Activated T-helper 1 cell treated with anti-CD3 and anti-CD28 coated beads, Interleukin-2, amount 50 U/mL, for 16 hours (primary cell): ENCODE measurements at places on chromosomes 2 and 18.

- no peak for DNase-seq
Observed at GRCh38 chr18:79413901-79414300, 18.2 kb downstream of the NFATC1 start.

- DNase-seq, result no peak
Observed at GRCh38 chr18:80238651-80239260, 8.6 kb downstream of the PARD6G start.

DNA sequence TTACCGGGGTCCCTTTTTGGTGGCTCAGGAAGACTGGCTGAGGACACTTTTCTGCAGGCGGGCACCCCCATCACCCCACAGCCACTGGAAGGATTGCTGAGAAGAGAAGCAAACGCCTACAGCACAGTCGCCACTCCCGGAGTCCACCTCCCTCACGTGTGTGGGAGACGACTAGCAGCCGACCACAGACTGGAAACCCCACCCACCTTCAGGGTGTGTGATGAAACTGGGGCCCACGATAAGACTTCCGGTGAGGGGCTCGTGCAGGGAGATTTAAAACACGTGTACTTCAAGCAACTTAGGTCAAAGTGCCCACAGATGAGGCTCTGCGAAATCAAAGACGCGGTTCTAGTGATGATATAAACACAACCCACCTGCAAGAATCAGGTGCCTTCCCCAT, 26.3 kb downstream of the MBP start:
- DNase-seq, result peak; percentile 48

DNA sequence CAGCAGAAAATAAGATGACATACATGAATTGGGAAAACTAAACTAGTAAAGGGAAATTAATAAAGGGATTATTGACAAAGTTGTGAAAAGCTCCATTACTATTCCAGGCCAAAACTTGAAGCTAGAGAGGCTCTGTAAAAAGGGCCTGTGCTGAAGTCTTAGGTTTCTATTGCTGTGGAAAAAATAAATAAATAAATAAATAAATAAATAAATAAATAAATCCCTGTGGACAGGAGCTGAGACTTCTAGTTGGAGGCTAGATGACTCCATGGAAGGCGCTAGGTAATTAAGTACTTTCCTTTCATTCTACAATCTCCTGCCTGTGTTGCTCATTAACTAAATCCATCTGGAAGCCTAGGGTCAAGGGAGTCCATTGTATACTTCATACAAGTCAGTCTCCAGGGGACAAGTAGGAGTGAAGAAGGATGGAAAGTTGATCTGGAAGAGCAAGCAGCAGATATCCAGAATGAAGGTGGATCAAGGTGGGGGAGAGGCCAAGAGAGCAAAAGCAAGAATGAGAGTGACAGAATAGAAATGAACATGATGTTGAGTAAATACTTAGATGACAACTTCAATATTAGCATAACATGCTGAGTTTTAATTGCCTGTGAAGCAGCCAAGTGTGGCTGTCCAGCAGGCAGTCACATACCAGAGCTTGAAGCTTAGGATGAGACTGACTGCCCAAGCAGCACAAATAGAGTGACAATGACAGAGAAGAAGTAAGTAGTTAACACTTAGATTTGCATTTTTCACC, 26.2 kb upstream of the CCNT2 start:
- no peak for DNase-seq

DNA sequence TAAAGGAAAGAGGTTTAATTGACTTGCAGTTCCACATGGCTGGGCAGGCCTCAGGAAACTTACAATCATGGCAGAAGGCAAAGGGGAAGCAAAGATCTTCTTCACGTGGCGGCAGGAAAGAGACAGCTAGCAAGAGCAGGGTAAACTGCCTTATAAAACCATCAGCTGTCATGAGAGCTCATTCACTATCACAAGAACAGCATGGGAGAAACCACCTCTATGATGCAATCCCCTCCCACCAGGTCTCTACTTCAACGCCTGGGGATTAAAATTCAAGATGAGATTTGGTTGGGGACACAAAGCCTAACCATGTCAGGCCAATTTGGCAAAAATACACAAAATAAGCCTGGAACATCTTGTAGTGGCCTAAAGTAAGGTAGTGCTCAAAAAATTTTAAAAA, 152.6 kb downstream of the COL6A3 start:
- no peak for DNase-seq

DNA sequence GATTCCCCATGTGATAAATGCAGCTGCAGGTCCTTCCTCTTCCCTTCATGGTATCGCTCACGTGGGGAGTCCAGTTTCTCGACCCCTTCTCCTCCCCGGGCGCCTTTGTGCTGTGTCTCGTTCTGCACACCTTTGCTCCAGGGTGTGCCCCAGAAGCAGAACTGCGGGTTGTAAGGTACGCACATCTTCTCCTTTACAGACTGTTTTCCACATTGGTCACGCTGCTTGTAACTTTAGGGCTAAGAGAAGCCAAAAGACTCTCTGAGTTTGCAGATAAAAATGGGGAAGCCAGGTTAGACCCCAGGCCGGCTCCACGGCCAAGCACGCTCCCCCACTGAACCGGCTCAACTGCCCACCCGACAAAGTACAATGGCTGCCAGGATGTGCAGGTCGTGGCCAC, 45.9 kb upstream of the TFCP2L1 start:
- no peak for DNase-seq

- DNase-seq, result no peak
Observed at GRCh38 chr2:228135300-228135699, 46.2 kb downstream of the SPHKAP start.

- no peak for DNase-seq
Observed at GRCh38 chr2:39394516-39394961, 42.5 kb downstream of the MAP4K3 start.

DNA sequence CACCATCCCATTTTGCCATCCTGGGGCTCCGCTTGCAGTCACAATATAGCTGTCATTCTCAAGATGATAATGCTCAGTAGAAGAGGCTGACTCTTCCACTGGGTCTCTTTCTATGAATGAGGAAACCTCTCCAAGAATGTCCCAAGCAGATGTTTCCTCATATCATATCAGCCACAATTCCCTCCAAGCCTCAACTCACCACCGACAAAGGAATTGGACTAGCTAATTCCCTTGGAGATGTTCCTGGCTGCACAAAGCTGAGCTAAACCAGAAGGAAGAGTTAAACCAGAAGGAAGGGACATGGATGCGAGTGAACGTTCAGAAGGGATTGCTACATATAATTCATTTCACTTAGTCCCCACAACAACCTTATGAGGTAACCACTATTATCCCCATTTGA, 65.0 kb upstream of the NPAS2 start:
- DNase-seq, result no peak

DNA sequence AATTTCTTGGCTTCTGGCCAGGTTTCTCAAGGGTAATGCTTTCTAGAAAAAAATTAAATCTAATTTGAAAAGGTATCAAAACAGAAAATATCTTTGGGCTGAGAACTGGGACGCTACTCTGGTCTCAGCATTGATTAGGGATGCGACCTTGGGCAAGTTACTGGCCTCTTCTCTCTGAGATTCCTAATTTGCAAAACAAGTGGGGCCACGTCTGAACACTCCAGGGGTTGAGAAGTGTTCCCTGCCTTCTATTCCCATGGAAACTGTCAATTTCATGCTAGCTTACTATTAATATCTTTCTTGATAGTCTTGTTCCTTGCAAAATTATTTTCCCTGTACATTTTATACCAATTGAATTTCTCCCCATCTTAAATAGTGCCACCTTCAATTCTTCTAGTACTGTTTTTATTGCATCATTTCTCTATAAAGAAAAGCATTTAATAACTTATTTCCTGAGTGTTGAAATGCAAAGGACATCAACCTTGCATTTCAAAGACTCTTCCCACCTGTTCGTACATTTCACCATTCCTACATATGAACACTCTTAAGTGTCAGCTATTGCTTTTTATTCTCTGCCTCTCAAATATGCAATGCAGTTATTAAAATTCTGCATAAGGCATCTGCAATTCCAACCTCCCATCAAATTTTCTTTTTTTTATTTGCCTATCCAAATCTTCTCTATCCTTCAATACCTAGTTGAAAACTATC, 118.3 kb upstream of the DSEL start:
- DNase-seq, result no peak

GRCh38 chr2:219104107-219105035, 43.6 kb upstream of the IHH start:
- DNase-seq, result no peak

DNA sequence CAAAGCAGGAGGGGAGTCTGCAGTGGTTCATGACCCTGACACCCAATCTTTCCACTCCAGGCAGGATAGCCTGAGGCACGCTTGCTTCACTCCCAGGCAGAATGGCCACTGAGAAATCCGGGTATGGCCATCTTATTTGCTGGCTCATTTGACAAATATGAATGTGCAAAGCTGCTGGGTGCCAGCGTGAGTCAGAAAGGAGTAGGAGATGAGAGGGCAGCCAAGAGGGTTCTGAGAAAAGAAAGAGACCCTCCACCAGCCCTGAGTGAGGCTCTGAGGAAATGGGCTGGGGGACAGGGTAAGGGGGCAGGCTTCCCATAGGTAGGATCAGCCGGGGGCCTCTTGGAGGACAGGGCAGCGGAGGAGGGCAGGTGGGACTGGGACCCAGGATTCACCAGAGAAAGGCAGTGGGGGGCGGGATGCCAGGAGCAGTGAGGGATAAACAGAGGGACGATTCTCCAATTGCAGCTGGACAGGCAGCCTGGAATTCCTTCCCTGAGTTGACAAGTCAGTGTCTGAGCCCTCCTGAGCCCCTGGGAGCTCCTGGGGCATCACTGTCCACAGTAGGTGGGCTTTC, 15.2 kb downstream of the RAMP1 start:
- no peak for DNase-seq

GRCh38 chr2:46335391-46336282, 38.4 kb downstream of the EPAS1 start:
- no peak for DNase-seq

- no peak for DNase-seq
Observed at GRCh38 chr2:239716536-239717318, 308.4 kb downstream of the NDUFA10 start.

- no peak for DNase-seq
Observed at GRCh38 chr2:96320728-96321622, 4.1 kb upstream of the ITPRIPL1 start.

- no peak for DNase-seq
Observed at GRCh38 chr2:216163518-216163917, 54.4 kb downstream of the XRCC5 start.

GRCh38 chr2:132692816-132693215, 22.8 kb upstream of the LYPD1 start:
- no peak for DNase-seq

DNA sequence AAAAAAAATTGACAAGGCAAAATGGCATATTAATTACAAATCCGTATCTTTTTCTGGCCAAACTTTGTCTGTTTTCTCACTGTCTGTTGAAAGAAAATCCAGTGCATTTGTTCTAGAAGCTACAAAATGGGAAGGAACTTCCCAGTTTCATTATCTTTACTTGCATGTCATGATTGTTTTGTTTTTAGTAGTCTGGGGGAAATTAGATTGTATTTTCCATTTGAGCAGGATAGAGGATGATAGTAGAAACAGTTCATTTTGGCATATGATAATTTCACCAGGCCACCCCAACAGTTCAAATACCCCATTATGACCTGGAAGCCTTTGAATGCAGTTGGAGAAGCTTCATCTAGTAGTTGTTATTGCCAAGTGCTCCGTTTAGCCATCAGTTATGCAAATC, 77.5 kb upstream of the RANBP2 start:
- DNase-seq, result no peak

- no peak for DNase-seq
Observed at GRCh38 chr2:135694711-135695110, 46.9 kb upstream of the UBXN4 start.

DNA sequence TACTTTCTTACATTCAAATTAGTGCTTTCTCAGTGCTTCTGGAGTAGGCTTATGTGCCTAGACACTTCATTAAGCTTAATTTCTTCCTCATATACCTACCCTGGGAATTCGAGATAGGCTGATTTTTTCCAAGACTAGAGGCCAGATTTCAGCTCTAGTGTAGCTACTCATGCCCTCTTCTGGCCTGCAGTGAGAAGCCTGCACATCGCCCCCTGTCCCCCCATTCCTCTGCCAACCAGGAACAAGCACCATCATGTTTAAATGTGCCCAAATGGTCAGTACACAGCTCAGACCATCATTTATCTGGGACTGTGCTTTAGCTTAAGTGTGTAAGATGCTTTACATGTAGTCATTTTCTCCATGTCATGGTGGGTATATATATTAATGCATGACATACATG, 1218.8 kb upstream of the LRRTM1 start:
- no peak for DNase-seq

DNA sequence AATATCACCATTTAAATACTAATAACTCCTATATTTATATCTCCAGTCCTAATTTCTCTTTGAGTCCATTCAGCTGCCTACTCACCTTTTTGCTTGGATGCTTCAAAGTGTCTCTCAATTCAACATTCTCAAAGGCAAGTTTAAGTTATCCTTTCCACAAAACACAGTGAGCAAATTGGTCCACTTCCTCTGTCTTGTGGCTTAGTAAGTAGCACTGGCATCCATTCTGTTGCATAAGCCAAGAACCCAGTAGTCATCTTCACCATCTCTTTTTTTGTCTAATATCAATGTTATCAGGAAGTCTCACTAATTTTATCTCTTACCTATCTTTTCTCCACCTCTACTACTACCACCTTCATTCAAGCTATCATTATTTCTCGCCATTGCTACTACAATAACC, 27.4 kb upstream of the IL1RL1 start:
- no peak for DNase-seq

DNA sequence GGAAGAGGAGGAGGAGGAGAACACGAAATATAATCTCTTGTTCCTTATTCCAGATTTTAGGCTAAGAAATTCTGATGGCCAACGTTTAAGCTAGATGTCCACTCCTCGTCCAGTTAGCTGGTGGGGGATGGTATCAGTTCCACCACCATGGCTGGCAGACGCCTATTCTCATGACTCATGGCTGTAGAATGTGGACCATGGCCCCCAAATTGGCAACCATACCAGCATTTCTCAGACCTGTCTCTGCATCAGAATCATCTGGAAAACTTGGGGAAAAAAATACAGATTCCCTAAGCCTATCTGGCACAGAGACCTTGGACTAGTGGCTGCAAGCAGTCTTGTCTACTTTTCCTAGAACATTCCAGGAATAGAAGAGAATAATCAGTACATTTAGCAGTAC, 267.7 kb upstream of the SIX2 start:
- DNase-seq, result no peak

- no peak for DNase-seq
Observed at GRCh38 chr2:117982376-117983033, 31.4 kb downstream of the CCDC93 start.

- no peak for DNase-seq
Observed at GRCh38 chr2:64400733-64401528, 53.0 kb upstream of the LGALSL start.
